Activated T-helper 1 cell treated with Interleukin-2 at 50 U/mL for 16 hours (primary cell): ENCODE measurements at places on chromosomes 13 and 19.
A peak's percentile ranks its signal among the peaks of the same experiment; 100 is the strongest.

DNA sequence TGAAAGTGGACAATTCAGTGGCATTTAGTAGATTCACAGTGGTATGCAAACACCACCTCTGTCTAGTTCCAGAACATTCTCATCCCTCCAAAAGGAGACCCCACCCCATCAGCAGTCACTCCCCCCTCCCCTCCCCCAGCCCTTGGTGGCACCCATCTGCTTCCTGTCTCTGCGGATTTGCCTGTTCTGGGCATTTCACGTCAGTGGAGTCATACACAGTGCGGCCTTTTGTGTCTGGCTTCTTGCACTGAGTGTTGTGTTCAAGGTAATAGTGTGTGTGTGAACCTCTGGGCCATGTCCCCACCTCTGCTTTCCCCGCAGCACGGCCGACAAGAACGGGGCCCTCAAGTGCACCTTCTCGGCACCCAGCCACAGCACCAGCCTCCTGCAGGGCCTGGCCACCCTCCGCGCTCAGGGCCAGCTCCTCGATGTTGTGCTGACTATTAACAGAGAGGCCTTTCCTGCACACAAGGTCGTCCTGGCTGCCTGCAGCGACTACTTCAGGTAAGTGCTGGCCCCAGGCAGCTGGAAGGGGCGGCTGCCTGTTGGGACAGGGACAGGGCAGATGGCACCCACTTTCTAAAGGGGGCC lies 19.4 kb upstream of the CRTC1 start:
- DNase-seq, result no peak

GRCh38 chr19:31334101-31334848 lies 15.0 kb downstream of the TSHZ3 start:
- no peak for DNase-seq

GRCh38 chr19:10567656-10568055 lies 1.1 kb downstream of the CDKN2D start:
- DNase-seq, result no peak

DNA sequence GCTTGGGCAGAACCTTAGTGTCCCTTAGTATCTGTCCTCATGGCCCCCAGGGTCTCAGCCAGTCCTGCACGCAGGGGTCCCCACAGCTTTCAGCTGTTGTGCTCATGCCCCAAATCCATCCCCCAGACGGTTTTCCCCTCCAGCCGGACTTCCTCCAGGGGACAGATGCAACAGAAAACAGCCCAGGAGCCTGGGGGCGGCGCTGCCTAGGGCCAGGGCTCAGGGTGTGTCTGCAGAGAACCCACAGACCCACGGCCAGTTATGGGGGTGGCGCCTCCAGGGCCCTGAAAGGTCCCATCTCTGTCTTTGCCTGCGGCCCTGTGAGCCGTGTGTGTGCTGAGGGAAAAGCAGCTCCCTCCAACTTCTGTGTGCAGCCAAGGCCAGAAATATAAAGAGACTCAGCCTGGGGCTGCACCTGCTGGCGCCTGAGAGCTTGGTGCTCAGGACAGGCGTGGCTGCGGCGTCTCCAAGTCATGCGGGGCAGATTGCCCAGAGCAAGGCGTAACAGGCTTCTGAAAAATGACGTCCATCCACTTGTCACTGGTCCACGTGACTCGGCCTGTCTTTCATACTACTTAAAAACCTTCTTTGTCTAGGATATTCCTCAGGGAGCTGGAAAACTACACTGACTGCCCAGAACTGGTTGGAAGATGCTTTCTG lies 22.1 kb upstream of the F7 start:
- no peak for DNase-seq

GRCh38 chr19:756821-757688 lies 6.1 kb downstream of the MISP start:
- DNase-seq, result no peak

- DNase-seq, result no peak
These were observed 178.4 kb downstream of the FGF9 start for GRCh38 chr13:21849323-21849722.

GRCh38 chr13:27851096-27851850 lies 59.0 kb downstream of the GSX1 start:
- no peak for DNase-seq

DNA sequence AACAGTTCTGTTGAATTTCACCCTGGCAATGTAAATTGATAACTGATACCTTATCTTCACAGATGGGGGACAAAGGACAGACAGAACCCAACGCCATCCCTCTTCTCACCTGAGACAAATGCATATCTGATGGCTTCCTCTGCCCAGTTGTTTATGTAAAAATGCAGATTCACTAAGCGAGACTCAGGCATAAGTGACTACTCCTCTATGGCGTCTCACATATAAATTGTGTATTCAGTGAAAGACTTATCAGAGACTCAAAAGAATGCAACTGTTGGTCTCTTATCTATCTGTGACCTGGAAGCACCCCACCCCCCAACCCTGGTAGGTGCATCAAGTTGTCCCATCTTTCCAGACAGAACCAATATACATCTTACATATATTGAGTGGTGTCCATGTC lies 13.3 kb upstream of the CALM3 start:
- no peak for DNase-seq

GRCh38 chr19:47065242-47065641 lies 16.8 kb upstream of the TMEM160 start:
- no peak for DNase-seq

- DNase-seq, result no peak
These were observed 1.4 kb upstream of the SAMD1 start for GRCh38 chr19:14091813-14092462.

DNA sequence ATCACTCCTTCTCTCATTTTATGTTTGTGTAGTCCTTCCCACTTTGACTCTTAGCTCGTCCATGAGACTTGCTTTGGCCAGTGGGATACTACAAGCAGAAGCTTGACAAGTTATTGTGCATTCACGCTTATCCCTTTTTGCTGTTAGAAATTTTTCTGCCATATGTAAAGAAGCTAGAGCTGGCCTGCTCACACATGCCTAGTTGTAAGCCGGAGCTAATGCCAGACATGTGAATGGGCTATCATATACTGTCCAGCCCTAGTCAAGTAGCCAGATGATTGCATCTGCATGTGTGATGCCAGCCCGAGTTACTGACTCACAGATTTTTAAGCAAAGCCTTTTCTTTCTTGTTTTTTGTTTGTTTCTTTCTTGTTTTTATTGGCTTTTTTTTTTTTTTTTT lies 460.7 kb downstream of the TDRD3 start:
- DNase-seq, result no peak

- DNase-seq, result no peak
These were observed 19.6 kb downstream of the ERICH6B start for GRCh38 chr13:45595965-45596364.

DNA sequence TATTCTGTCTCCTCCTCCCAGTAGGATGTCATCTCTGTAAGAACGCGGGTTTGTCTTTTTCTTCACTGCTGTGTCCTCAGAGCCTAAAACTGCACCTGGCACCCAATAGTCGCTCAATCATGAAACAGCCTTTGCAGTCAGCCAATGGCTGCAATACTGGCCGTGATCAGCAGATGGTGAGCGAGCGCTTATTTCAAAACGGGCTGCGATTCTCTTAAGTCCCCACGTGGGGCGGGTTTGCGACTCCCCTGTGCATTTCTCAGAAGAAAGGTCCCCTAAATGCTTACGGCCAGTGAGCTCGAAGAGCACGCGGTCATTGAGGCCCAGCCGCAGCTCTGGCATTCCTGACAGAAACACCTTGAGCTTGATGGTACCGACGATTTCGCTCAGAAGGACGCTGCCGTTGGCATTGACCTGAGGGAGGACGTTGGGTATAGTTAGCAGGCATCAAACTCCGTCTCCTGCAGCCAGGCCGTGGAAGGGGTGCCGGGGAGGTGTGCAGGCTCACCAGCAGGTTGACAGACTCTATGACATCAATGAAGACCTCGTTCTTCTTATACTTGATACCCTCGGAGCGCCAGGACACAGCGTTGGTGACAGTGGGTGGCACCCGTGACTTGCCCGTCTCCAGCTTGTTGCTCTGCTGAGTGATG lies 6.0 kb downstream of the AP1M2 start:
- peak; percentile 71 for DNase-seq

DNA sequence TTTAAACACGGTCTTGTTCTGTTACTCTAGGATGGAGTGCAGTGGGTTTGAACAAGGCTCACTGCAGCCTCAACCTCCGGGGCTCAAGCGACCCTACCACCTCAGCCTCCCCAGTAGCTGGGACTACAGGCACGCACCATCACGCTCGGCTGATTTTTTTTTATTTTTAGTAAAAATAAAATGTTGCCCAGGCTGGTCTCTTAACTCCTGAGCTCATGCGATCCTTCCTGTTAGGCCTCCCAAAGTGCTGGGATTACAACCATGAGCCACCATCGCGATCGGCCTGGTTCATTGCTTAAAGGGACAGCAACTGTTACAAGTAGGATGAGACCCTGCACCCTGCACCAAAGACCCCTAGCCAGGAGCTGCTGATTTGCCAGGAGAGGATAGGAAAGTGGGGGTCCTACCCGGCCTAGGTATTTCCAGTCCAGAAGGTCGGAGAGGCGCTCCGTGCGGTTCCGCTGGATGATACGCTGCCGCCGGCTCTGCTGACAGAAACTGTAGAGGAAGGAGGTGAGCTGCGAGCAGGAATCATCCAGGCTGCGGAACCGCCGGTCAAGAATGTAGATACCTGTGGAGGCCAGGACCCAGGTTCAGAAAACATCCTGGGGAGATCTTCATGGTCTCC lies 5.1 kb downstream of the FTL start:
- no peak for DNase-seq

- no peak for DNase-seq
These were observed 1893.9 kb downstream of the PCDH9 start for GRCh38 chr13:65336087-65336749.

GRCh38 chr19:32313569-32314265 lies 31.7 kb upstream of the ZNF507 start:
- DNase-seq, result no peak

- DNase-seq, result no peak
These were observed 19.2 kb downstream of the ITM2B start for GRCh38 chr13:48252176-48252575.

- DNase-seq, result no peak
These were observed 140.2 kb downstream of the NUFIP1 start for GRCh38 chr13:44848920-44849676.

DNA sequence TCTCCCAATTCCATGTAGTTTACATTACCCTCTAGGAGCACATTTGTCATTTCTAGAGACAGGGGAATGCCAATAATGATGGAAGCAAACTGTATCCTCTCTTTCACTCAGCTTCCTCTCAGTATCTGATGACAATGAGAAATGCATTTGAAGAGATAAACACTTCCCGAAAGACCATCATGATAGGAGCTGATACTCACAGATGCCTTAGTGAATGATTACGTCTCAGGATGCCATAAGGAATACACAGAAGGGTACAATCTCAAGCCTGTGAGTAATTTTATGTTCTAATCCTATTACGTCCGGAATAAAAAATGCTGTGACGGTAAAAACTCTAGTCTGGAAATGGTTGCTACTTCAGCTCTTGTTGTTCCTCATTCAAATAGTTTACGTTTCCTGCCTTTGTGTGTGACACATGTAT lies 663.8 kb upstream of the MIR17HG start:
- DNase-seq, result no peak
